Effector CD4-positive, alpha-beta T cell (primary cell): ENCODE measurements at places on chromosomes 7 and 10.

- no peak for DNase-seq
Observed at GRCh38 chr10:23422003-23422411, 16.9 kb upstream of the OTUD1 start.

DNA sequence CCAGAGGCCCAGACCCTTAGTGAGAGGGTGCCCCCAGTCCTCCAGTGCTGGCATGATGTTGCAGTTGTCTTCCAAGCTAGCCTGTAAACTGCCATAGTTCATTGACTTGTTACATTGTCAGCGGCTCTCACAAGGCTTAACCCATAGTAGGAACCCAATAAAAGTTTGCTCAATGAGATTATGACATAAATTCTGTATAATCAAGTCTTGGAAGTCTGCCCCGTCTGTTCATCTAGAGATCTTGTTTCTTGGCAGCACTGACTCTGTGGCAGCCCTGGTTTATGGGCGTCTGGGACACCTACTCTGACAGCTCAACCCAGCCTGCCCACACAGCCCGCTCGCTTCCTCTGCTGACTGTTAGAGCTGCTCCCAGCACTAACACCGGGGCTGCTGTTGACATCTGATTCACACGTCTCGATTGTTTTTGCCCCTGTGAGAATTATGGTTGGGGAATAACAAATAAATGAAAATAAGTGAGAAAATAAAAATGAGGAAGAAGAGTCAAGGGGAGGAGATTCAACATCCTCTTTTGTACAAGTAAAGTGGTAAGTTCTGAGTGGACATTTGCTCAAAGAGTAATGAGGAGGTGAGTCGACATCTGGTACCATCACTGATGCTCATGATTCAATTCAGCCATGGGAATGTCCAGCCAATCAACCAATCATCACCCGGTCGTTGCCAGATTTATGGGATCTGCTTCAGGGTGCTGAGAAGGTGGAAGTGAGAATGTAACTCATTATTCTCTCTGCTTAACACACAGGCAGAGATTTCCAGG is 160.8 kb downstream of the SPAG6 start:
- DNase-seq: no peak

DNA sequence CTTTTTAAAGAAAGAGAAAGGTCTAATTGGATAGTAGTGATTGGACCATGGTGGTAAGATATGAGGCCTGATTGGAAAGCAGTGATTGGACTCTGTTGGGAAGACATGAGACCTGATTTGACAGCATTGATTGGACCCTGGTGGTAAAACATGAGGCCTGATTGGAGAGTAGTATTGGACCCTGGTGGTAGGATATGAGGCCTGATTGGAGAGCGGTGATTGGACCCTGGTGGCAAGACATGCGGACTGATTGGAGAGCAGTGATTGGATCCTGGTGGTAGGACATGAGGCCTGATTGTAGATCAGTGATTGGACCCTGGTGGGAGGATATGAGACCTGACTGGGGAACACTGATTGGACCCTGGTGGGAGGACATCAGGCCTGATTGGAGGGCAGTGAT is 444.3 kb downstream of the LRMDA start:
- no peak for DNase-seq

GRCh38 chr7:22061775-22062174 is 116.1 kb upstream of the CDCA7L start:
- DNase-seq: no peak

- DNase-seq: no peak
Observed at GRCh38 chr7:1455241-1455939, 3.9 kb downstream of the MICALL2 start.
